NCI-H446 (cell line): ENCODE measurements at places on chromosomes 3 and 15.

GRCh38 chr3:11549580-11550140 lies 94.1 kb downstream of the VGLL4 start:
- DNase-seq: no peak

DNA sequence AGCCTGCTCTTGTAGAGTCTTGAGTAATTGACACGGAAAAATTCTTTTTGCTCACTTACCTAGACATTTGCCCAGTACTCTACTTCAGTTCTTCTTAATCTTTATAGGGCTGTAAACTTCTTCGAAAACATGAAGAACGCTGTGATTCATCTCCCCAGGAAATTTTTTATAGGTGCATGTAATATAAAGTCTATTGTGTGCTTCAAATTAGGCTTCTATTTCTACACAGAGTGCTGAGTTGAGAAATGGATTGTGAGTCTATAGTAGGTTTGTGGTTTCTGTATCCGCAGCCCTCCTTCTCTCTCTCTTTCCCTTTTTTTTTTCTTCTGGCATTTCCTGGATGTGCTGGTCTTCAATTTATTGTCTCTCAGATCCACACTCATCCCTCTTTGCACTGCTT lies 183.3 kb upstream of the DCBLD2 start:
- DNase-seq: no peak

DNA sequence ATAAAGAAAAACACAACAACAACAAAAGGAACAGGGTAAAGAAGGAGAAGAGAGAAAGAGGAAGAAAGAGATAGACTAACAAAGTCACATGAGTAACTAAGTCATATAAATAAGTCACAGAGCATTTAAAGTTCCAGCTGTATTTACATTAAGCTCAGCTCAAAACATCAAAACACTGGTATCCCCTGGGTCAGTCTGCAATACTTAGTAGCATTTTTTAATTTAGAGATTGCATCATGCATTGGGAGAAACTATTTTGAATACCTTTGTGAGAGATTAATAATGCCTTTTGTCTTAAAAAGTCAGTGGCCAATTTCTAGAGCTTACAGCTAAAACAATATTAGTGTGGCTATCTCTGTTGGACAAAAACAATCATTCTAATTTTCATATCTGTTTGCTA lies 78.4 kb downstream of the NEK10 start:
- DNase-seq: no peak

- no peak for DNase-seq
Observed at GRCh38 chr3:148230473-148230872, 467.2 kb upstream of the AGTR1 start.

DNA sequence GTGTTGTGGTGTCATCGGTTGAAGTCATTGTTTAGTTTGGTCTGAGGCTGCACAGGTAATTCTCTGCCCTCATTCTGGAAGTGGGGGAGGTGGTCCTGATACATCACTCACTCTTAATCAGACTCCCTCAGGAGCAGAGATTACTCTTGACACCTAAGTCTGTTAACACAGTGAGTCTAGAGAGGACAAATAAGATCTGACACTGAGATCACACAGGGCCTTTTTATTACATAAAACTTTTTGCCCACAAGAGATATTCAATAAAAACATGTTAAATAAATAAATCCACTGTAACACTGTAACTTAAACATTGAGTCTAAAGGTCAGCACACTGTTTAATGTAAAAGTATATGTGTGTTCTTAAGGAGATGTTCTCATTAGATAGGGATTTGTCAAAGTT lies 57.1 kb upstream of the MBNL1 start:
- no peak for DNase-seq

- no peak for DNase-seq
Observed at GRCh38 chr3:174377096-174377495, 482.0 kb upstream of the NAALADL2 start.

DNA sequence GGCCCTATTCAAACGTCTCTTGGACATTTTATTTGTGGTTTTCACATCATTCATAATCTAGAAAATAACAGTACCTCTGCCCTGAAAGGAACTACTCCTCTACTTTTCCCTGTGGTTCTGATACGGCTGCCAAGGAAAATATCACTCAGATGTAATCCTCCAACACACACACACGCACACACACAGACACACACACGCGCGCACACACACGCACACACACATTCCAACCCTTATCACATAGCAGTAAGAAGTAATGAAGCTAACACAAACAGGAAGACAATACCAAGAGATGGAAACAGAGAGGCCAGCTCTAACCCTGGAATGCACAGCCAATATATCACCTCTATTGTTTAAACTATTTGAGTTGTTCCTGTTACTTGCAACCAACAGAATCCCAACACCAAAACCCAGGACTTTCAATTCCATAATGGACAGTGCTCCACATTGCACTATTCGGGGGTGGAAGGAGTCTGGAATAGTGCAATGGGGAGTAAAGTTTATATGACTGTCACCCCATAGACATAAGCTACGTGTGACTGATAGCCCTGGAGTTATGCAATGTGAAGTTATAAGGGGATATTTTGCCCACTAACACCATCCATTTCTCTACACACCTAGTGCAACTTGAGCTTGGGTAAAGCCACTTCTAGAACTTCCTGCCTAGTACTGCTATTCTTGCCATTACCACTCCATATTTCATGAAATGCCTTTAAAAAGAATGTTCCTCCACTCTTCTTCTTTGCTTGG lies 71.3 kb upstream of the FNDC3B start:
- DNase-seq: no peak

- no peak for DNase-seq
Observed at GRCh38 chr15:65254356-65254755, 32.3 kb downstream of the PARP16 start.

DNA sequence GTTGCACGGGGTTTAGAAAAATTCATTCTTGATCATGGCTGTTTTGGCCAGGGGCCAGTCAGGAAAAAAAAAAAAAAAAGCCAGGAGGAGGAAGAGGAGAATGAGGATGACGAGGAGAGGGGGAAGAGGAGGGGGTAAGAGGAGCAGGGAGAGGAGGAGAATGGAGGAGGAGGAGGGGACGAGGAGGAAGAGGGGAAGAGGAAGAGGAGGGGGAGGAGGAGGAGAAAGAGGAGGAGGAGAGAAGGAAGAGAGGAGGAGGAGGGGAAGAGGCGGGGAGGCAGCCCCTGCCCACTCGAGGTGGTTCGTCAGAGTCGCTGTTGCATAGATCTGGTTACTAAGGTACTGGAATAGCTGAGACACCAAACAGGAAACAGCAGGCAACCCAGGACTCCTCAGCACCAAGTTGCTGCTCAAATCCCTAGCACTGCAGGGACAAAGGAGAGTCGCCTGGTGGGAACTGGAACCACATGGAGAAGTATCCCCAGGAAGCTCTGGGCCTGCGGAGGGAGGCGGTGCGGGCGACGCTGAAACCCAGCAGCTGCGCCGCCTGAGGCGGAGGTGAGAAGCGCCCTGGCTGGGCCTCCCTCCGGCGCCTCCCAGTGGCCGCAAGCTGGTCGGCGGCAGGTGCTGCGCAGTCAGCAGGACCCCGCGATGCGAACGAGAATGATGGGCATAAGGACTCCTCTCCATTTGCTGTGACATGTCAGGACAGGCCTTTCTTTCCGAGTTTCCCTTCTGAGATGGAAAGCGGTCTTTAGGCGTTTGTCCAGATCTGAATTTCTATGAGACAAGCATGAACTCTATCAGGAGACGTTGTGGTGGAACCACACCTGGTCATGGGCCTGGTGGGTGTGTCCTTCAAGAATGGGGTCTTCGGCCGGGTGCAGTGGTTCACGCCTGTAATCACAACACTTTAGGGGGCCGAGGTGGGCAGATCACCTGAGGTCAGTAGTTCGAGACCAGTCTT lies 17.5 kb downstream of the FAM240A start:
- peak; percentile 13 for DNase-seq

- no peak for DNase-seq
Observed at GRCh38 chr15:59197454-59197853, 9.2 kb upstream of the LDHAL6B start.

DNA sequence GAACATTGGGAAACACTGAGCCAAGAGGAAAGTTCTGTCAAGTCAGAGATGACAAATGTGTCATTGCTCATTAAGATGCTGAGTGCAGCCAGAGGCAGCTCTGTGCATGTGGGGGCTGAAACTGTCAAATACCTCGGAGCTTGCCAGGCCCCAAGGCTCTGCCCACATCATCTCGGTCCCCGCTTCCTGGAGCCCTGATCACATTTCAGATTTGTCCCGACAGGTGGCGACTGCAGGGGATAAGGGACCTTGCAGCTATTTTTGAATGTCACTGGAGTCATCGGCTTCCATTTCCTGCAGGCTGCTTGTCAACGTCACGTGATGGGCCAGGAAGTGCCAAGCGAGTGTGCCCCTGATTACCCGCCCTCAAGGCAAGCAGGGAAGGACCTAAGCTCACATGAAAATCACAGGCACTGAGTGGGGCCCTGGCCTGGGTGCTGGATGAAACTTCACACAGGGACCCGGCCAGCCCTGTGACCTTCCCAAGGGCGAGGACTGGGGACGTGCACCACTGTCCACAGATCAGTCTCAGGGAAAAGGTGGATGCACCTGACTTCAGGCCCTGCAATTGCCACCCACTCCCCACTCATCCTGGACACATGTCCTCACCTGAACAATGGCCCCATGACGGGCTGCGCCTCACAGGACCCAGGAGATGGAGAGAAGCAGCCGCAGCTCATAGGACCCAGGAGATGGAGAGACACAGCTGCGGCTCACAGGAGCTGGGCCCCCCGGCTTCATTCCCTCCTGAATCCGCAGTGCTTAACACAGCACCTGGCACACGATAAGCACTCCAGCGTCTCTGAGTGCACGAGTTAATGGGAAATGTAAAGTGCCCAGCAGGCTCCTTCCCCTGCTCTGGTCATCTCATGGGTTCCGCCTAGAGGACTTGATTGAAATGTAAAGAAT lies 73.4 kb downstream of the NUP210 start:
- DNase-seq: no peak

DNA sequence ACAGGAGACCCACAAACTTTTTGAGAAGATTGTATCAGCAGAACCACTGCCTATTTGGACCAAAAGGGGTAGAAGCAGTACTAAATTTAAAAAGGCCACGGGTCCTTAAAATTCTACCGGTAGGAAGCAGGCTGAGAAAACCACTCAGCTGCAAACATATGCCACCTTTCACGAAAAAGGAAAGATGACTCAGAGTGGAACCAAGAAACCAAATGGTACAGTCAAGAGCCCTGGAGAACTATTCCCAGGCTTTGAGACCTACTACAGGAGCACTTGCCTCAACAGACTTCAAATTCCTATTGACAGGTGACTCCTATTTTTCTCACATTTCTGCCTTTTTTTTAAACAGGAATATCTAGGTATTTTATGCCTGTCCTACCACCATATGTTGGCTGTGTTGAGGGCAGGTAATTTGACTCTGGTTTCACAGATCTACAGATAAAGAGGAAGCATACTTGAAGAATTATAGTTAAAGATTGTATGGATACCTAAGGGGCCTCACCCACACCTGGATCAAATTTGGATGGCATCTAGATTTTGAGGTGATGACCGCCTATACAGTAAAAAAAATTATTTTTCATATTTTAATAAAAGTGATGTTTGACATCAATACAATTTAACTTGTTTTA lies 10.1 kb downstream of the GOLIM4 start:
- no peak for DNase-seq

DNA sequence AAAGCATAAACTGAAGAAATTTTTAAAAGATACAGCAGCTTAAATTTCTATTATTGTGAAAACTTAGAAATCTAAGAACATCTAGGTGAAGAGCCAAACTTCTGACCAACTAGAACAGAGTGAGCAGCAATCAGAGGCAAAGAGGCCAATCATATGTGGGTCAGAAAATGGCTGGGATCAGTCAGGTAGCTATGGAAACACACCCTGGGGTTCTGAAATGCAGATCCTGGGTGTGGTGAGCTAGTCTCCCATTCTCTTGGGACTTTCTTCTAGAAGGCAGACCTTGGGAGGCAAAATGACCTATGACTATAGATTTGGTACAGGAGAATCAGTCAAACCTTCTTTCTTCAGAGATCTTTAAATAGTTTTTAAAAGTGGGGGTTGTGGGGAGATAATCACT lies 385.8 kb downstream of the TBC1D5 start:
- no peak for DNase-seq

- no peak for DNase-seq
Observed at GRCh38 chr15:97717806-97718205, 242.7 kb upstream of the ARRDC4 start.

GRCh38 chr3:142355692-142356091 lies 92.1 kb downstream of the XRN1 start:
- no peak for DNase-seq

DNA sequence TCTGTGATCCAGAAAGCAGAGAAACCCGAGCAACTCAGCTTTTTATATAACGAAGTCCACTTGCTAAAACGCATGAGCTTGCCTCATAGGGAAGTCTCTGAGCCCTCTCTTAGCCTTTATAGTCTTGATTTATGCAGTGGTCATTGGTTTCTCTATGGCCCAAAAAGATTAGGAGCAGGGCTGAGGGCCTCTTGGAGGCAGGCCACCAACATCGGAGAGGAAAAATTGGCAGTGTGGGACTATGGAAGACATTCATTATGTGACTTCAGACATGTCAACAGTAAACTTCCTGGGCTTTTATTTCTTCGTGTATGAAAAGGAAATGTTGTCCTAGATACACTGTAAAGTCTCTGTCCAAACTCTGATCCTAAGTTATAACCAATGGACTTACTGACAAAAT lies 13.5 kb downstream of the RAB8B start:
- no peak for DNase-seq

DNA sequence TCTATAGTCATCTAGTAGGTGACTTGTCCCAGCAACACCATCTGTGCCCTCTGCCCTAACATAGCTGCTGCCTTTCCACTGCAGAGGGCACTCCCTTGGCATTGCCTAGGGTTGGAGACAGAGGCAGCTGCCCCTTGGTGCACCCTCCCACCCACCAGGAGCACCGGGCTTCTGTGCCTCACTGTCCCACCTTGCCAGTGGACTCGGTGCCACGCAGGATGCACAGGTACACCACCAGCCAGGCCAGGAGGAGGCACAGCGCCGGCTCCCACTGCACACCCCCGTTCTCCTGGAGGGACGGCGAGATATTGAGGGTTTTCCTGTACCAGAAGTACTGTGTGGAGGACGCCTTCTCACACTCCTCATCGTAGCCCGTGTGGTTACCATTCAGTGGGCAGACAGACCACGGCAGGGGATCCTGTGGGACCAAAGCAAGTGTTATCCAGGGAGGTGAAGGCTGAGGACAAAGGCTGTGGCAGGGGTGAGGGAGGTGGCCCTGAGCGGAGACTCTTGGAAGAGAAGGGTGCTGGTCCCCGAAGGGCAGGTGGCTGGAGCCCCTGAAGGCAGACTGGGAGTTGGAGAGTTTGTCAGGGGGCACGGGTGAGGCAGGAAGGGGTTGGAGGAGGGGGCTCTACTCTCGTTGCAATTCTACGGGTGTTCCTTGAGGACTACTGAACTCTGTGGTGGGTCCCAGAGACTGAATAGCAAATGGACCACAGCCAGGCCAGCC lies 20.6 kb downstream of the SLC6A20 start:
- no peak for DNase-seq

GRCh38 chr3:114558271-114558670 lies 264.4 kb downstream of the TIGIT start:
- DNase-seq: no peak

- no peak for DNase-seq
Observed at GRCh38 chr3:184788751-184789150, 23.2 kb upstream of the VPS8 start.

DNA sequence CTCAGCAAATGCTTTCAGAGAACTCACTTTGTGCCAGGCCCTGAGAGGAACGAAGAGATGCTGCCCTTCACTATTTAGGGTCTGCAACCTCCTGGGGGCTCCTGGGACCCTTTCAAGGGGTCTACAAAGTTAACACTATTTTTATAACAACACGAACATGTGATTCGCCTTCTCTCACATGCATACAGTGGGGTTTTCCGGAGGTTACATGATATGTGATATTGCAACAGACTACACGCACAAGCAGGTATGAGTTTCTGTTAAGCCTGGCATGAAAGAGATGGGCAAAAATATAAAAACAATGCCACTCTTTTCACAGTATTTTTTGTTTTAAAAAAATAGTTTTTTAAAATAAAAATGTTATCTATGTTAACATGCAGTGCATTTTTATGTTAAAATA lies 10.3 kb downstream of the STARD5 start:
- DNase-seq: no peak
